ENCODE measurements at places on chromosomes 5 and 9.

GRCh38 chr9:38295764-38296163 is 96.7 kb upstream of the ALDH1B1 start:
- DNase-seq, result no peak

DNA sequence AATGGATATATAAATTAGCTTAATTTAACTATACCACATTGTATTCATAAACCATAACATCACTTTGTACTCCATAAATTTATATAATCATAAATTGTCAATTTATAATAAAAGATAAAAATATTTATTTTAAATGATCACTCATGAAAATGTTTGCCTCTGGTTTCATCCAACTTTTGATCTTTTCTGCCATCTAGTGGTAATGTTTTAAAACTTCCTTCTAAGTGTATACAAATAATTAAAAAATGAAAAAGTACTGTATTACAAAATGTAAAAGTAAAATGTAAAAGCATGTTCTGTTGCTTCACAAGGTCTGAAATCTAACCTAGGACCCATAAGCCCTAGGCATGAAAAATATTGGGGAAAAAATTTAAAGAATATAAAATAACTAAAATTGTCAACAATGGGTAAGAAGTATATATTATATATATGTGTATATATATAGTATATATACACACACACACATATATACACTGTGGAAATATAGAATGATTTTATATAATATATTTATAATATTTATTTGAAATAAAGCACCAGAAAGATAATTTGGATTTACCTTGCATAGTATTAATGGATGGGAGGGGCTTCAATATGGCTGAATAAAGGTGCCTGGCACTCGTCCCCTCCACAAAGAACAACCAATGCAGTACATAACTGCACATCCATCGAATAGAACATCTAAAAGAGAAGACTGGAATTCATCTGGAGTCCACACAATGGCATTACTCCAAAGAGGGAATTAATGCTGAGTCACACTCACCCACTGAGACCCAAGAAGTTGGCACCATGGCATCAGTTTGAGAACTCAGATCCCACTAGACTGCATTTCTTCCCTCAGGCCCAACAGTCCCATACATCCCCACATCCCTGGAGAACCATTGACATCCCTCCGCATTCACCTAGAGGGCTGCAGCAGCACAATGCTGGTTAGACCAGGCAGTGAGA is 32.5 kb downstream of the ANXA1 start:
- no peak for DNase-seq

- no peak for DNase-seq
Observed at GRCh38 chr5:123000731-123001130, 35.8 kb downstream of the PPIC start.

GRCh38 chr9:110531776-110532175 is 47.8 kb downstream of the SVEP1 start:
- no peak for DNase-seq

- DNase-seq, result no peak
Observed at GRCh38 chr9:112555844-112556482, 69.3 kb downstream of the KIAA1958 start.

GRCh38 chr9:14140096-14140697 is 173.7 kb downstream of the NFIB start:
- no peak for DNase-seq

GRCh38 chr5:80302636-80303035 is 17.2 kb upstream of the SPZ1 start:
- DNase-seq, result no peak

GRCh38 chr5:4042311-4042710 is 446.7 kb downstream of the IRX1 start:
- no peak for DNase-seq

GRCh38 chr5:4258170-4258569 is 662.5 kb downstream of the IRX1 start:
- no peak for DNase-seq

GRCh38 chr5:32138839-32139493 is 35.2 kb downstream of the GOLPH3 start:
- no peak for DNase-seq

All from sigmoid colon (tissue), 7 donors.